Substantia nigra (tissue), 51 donors: ENCODE measurements at places on chromosomes 12 and 14.

- DNase-seq, result no peak
Measured at GRCh38 chr14:77872983-77873382, 73.1 kb downstream of the ADCK1 start.

DNA sequence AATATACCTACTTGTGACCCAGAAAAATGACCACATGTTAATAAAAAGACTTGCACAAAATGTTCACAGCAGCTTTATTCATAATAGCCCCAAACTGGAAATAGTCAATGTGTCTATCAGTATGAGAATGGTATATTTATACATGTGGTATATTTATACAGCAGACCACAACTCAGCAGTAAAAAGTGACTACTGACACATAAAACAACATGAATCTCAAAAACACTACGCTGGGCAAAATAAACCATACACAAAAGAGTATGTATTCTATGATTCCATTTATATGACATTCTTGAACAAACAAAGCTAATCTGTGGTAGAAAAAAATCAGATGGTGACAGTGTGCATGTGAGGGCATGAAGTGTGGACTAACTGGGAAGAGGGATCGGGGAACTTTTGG, 35.1 kb downstream of the ARF6 start:
- DNase-seq, result no peak

DNA sequence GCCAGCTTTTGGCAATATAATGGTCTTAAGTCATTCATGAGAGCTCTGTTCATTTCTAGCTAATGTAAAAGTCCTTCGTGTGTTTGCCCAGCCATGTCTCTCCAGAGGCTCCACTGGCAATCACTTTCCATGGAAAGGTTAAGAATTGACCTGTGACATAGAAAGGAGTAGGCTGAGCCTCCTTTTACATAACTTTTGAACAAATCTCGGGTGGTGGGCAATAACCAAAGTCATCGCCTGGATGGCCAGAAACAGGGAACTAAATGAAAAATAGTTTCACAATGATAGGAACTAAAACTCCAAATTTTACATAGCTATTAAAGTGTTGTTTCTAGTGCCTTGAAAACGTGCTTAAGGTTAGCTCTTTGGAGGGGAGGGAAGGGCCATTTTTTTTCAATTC, 6.5 kb downstream of the BHLHE41 start:
- no peak for DNase-seq

GRCh38 chr14:55911776-55912175, 206.4 kb upstream of the PELI2 start:
- no peak for DNase-seq

GRCh38 chr14:66652525-66653106, 144.7 kb downstream of the GPHN start:
- DNase-seq, result peak; percentile 3

DNA sequence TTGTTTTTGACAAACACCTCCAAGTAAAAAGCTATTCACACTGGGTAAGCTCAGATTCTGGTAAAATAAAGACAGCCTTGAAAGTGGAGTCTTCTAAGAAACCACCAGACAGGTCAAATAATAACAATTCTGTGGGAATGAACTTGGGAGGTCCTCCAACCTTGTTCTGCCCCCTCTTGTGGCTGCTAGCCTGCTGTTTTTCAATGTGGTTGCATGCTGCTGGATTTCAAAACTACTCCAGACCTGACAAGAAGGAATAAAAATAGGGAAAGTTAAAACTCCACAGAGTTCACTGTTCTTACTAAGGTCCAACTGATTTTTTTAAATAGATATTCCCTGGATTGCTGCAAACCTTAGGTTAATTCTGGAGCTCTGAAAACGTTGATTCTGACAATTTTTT, 32.2 kb upstream of the RIN3 start:
- no peak for DNase-seq

DNA sequence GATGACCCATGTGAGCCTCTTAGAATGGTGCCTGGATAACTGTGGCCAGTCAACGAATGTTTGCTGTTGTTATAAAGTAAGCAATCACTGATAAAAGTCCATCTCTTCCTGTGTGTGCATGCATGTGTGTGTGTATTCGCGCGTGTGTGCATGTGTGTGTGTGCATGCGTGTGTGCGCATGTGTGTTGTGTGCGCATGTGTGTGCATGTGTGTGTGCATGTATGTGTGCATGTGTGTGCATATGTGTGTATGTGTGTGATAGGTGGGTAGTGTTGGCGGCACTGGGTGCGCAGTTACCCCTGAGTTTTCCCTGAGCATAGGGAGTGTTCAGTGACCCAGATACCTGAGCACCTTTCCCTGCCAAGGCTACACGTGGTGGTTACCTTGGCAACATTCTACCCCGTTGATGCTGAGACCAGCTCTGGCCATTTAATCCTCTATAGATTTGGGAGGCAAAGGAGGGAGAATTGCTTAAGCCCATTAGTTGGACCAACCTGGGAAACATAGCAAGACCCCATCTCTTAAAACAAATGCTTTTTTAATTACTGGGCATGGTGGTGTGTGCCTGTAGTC, 137.8 kb downstream of the SLC15A4 start:
- no peak for DNase-seq

DNA sequence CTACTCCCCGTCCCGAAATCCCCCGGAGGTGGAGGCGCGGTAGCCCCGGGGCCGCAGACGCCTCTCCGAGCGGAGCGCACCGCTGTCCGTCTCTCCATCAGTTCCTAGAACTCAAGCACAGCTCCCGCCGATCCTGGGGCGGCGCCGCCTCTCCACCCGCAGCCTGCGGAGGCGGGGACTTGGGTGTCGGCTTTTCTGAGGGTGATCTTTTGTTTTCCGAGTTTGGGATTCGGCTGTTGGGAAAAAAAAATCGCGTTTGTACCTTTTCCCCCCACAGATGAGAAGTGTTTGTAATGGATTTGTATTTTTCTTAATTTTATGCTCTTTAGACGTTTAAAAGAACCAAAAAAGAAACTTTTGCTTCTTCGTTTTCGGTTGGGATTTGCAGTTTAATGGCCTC, 26.6 kb downstream of the LRCOL1 start:
- no peak for DNase-seq

DNA sequence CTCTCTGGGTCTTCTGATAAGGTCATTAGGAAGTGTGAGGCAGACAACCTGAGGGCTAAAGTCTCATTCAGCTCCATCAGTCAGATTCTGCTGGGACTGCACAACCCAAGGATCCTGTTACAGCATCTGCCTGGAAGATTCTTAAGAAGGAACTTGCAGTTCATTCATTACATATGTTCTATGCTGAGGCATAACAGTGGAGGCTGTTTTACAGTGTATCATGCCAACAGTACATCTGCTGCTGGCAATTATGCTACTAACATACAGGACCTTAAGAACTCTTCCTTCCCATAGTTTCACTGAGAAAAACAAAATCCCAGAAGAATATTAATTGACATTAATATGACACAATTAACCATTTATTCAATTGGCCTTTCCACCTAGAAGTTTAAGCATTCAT, 968.6 kb downstream of the DIO2 start:
- DNase-seq, result no peak

- DNase-seq, result no peak
Measured at GRCh38 chr12:110199339-110200123, 75.4 kb downstream of the IFT81 start.

DNA sequence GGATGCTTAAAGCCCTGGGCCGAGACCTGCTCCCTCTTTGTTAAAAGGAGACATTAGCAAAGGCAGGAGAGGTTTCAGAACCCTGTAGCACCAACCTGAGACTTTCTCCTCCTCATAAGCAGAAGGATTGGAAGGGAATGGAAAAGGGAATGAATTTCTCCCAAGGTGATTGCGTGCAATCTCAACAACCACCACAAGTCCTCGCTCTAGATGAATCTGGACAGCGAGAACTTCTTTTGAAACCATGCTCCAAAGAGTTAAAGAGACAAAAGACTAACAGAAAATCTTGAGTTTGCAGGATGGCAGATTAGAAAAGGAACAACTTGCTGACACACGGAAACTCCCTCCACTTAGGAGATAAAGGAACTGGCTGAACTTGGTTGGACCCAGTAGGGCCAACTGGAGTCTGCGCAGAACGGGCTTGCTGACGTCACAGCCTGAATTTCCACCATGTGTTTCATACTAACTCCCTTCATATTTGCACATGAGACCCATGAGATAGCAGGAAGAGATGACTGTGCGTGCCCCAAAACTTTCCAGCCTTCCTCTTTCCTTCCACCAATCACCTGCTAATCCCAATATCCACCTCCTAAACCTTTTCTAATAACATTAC, 137.0 kb downstream of the PTPN11 start:
- DNase-seq, result no peak

DNA sequence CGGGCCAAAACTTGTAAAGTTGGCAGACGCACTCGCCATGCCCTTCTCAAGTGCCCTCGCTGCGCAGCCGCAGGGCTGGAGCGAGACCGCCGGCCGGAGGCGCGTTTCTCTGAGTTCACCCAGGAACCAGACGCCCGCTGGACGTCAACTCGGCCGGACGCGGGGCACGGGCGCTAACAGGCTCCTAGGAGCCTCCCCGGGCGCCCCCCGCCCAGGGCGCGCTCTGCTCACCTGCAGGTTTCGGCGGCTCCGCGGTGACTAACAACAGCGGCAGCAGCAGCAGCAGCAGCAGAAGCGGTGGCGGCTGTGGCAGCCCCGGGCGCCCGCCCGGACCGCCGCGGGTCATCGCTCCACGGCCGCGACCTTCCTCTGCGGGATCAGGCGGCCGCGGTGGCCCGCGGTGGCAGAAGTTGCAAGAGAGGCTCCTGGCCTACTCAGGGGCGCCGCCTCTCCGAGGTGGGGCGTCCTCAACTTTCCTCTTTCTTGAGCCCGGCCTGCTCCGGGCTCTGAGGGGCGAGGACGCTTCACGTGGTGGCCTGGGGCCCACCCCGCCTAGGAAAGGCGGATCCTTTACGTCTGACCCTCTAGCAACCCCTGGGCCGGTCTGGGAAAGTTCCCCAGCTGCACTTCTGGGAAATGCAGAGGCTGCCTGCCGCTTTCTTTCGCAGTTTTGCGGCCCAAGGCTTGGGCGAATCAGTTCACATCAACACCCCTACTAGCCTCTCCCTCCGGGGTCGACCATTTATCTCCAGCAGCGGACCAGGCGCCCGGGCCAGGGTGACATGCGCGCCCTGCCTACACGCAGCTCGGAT, at the start of gene PLBD1:
TSS of gene PLBD1 (minus strand) at position 533 of the 812 bp plus-strand sequence. CDS start at position 346, 187 bp downstream.
- peak; percentile 34 for DNase-seq
